ENCODE measurements at places on chromosomes 3 and 15.

DNA sequence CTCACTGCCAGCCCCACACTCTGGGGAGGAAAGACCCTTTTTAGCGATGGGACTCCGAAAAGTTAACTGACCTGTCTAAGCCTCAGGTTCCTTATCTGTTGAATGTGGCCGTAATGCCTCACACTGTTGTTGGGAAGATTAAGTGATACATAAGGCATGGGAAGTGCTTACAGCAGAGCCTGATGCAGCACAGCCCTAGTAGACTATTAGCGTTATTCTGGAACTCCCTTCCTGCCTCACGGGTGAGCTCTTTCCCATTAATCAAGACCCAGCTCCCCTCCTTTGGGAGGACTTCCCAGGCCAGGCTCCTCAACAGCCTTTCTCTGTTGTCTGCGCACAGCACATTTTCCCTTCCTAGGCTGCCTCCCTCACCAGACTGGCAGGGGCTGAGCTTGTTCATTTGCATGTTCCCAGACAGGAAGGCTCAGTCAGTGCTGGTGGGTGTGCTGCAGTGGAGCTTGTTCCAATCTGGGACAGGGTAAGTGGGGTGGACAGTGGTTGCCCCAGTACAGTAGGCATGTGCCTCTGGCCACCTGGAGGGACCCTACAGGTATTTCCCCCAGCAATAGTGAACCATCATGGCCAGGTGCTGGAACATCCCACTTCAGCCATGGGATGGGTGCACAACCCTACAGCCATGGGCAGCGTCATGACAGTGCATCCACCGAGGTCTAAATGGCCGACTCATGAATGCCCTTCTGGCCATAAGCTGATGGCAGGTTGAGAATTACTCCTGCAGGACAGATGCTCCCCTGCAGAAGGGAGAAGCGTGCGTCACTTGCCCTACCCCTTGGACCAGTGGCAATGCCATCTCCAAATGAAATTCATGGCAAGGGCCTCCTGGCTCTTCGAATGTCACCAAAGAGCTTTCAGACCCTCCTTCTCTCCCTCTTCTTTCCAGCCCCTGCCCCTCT lies 5.8 kb upstream of the PSTPIP1 start:
- DNase-seq, result no peak

- DNase-seq, result no peak
Observed at GRCh38 chr3:36434687-36435426, 54.6 kb downstream of the STAC start.

- DNase-seq, result no peak
Observed at GRCh38 chr15:88646088-88646405, 7.2 kb downstream of the ISG20 start.

DNA sequence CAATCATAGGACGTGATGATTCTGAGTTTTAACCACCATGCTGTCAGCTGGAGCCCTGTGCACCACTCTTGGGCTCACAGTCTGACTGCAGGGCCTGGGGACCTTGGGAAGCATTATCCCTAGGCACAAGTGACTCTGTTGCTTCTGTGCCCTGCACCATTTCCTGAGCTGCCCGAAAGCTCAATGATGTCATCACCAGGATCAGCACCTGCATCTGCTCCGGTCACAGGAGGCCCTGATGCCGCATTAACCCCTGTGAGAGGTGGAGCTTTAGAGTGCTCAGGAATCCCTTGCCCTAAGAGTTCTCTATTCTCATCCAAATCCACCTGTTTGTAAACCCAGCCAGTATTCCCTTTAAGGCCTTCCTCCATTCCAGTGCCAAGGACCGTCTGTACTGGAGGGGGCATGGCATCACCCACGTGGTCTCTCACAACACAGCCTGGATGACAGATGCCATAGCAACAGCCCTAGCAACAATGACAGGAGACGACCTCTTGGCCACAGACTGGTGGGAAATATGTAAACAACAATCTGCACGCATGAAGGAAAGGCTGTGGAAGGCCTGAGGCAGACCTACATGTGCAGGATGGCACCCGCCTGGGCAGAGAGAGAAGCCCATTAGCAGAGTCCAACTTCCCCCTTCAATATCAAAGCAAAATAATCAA lies 37.9 kb downstream of the NTRK3 start:
- no peak for DNase-seq

DNA sequence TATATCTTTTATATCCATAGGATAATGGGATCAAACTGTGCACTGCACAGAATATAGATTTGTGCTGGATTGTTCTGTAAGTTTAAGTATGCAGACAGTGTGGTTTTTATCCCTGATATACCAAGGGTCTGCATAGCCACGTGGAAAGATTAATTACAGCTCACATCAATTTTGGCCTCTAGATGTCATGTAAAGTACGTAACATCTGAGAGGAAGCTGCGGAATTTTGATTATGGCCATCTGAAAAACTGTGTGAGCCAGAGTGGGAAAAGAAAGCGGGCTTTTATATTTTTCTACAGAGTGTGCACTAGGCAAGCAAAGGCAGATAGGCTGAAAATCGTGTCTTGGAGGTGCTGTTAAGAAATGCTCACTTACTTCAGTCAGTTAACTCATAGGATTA lies 562.7 kb downstream of the GBE1 start:
- DNase-seq, result no peak

DNA sequence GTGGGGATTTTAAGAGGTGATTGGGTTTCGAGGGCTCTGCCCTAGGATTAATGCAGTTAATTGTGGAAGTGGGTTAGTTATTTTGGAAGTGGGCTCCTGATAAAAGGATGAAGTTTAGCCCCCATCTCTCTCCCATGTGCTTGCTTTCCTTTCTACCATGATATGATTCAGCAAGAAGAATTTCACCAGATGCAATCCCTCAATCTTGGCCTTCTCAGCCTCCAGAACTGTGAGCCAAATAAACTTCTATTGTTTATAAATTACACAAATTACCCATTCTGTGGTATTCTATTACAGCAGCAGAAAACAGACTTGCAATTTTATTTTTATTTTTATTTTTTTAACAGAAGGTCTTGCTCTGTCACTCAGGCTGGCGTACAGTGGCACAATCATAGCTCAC lies 27.3 kb upstream of the UBE2E1 start:
- DNase-seq, result no peak

DNA sequence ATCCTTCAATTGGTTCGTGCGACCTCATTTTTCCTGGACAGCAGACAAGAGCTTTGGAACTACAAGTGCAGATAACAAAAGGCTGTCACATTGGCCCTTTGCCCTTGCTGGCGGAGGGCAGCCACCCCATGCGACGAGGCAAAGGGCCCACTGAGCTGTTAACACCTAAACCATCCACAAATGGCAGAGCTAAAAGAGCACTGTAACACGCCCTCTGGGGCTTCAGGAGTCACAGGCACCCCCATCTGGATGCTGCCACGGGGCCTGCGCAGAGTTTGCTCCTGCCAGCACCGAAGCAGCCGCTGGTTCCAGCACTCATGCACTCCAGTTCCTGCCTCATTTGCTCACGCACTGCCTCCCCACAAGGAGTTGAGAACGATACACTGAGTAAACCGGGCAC lies 524.9 kb downstream of the ZNF385D start:
- DNase-seq, result no peak

DNA sequence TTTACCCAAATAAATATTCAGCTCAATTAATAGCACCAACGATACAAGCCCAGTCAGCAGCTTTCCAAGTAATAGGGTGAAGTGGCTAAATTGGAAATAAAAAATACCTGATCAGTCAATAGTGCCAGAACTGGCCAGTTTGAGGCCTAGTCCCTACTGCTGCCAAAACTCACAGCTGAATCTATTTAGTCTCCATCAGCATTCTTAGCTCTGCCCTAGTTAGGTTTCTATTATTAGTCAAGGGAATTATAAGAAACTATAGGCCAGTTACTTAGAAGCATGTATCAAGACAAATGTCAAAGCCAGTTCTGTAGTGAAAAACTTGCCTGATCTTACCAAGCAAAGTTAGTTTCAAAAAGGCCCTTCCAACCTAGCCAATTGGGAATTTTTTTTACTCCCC lies 146.2 kb upstream of the ZBTB20 start:
- no peak for DNase-seq

- no peak for DNase-seq
Observed at GRCh38 chr15:58058729-58059128, 6.8 kb downstream of the ALDH1A2 start.

DNA sequence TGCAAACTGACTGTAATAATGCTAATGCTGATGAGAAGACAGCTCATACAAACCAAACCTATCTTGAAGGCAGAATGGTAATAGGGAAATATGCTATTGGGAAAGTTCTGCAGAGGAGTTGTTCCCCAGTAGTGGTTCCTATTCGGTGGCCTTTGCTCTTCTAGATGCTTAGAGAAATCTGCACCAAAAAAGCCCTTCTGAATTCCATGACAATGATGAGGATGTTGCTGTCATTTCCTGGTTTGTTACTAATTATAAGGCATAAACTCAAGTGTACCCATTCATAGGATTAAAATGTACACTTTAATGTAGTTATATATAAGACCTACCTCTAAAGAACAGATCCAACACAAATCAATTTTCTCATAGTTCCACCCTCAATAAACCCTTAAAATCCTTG lies 30.1 kb downstream of the TOMM70 start:
- DNase-seq, result no peak

DNA sequence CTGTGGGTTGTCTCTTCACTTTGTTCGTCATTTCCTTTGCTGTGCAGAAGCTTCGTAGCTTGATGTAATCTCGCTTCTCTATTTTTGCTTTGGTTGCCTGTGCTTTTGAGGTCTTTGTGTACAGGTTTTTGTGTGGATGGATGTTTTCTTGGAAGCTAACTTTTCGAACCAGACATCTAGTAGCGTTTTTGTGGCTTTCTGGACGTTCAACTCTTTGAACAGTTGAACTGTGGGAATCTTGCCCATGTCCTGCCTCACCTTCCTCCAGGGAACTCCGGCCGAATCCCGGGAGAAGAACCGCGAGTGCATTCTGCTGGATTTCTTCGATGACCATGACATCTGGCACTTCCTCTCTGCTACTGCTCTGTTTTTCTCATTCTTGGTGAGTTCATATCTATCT lies 70.6 kb downstream of the USF3 start:
- no peak for DNase-seq
